ENCODE measurements at places on chromosomes 11 and 22.

DNA sequence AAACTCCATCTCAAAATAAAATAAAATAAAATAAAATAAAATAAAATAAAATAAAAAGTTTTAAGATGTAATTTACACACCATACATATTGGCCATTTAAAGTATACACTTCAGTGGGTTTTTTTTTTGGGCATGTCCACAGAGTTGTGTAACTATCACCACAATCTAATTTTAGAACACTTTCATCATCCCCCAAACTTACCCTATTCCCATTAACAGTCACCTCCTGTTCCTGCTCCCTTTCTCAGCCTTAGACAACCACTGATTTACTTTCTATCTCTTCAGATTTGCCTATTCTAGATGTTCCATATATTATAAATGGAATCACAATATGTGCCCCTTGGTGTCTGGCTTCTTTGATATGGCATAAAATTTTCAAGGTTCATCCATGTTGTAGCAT is 4.6 kb upstream of the ACER3 start:
- no peak for DNase-seq

DNA sequence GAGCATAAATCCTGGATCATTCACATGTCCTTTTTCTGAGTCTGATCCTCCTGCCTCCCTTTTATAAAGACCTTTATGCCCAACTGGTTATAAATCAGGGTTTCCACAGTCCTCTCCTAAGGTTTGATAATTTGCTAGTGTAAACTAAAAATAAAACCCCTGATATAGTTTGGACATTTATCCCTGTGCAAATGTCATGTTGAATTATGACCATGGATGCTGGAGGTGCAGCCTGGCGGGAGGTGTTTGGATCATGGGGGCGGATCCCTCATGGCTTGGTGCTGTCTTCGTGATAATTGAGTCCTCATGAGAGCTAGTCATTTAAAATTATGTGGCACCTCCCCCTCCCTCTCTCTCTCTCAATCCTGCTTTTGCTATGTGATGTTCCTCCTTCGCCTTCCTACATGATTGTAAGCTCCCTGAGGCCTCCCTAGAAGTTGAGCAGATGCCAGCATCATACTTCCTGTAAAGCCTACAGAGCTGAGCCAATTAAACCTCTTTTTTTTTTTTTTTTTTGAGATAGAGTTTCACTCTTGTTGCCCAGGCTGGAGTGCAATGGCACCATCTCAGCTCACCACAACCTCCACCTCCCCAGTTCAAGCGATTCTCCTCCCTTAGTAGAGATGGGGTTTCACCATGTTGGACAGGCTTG is 9.6 kb upstream of the MTCH2 start:
- DNase-seq, result no peak

GRCh38 chr11:114208377-114208776 is 87.8 kb upstream of the NNMT start:
- no peak for DNase-seq

DNA sequence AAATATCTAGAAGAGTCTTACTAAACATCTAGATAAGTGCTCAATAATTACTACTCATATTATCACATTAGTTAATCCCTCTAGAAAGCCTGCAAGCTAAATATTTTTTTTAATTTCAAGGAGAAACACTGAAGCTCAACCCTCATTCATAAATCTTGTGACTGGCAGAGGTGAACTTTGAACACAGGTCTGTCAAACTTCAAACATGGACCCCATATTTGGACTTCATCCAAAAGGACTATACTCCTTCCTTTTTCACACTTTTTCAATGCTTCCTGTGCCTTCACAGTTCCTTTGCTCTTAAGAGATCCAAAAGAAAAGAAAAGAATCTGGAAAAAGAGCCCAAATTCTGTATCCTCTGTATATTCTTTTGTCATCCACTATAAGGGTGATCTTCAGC is 28.3 kb upstream of the OR9G4 start:
- DNase-seq, result no peak

DNA sequence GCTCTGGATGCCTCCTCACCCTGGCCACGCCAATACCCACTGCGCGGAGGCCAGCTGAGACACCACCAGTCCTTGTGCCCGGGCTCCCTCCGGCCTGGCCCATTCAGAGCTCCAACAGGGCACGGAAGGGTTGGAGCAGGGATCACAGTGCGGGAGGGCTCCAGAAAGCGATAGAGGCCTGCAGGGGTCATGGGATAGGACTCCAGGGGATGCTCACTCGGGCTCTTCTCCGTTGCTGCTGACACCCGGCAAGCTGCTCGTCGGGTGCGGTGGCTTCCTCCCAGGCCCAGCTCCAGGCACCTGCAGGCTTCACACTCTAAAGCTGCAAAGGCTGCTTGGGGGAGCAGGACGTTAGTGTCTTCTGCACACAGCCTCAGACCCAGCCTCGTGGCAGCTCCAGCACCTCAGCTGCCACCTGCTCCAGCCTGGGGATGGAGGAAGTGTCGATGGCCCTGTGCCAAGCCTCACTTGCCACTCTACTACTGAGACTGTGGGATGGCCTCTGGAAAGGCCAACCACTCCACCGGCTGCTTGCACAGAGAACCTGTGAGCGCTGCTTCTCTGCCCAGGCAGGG is 10.6 kb downstream of the WNT7B start:
- no peak for DNase-seq

- no peak for DNase-seq
These were observed 59.9 kb downstream of the EIF3M start for GRCh38 chr11:32643526-32643925.

All from T-cell (primary cell).